ENCODE measurements at places on chromosomes 11 and 22.

DNA sequence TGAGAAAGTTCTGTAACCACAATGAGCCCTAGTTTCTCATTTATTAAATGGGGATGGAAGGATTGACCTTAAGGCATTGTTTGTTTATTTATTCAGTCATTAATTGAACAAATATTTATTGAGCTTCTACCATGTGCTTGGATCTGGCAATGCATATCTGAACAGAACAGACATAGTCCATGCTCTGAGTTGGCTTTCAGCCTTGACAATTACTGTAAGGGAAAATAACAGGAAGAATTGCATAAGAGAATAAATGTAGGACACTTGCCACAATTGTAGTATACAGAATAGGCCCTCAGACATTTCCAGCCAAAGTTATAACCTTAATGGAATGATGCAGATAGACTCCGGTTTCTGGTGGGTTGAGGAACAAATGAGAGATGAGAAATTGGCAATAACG, 160.5 kb upstream of the TTC12 start:
- DNase-seq: no peak

DNA sequence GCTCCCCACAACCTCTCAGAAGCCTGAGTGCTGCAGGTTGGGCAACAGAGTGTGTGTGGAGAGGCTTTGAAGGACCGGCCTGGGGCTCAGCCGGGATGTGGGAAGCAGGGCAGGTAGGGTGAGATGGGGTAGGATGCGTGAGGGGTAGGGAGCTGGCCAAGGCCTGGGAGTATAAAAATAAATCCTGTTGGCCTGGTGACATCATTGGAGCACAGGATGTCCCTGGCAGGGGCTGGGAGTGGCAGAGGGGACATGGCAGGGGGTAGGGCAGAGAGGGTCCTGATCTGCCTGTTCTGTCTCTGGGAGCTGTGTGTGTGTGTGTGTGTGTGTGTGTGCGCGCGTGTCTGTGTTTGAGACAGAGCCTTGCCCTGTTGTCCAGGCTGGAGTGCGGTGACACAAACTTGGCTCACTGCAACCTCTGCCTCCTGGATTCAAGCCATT, 28.6 kb downstream of the TEF start:
- DNase-seq: peak; percentile 83

- DNase-seq: no peak
Measured at GRCh38 chr11:60133917-60134316, 45.5 kb downstream of the MS4A2 start.

DNA sequence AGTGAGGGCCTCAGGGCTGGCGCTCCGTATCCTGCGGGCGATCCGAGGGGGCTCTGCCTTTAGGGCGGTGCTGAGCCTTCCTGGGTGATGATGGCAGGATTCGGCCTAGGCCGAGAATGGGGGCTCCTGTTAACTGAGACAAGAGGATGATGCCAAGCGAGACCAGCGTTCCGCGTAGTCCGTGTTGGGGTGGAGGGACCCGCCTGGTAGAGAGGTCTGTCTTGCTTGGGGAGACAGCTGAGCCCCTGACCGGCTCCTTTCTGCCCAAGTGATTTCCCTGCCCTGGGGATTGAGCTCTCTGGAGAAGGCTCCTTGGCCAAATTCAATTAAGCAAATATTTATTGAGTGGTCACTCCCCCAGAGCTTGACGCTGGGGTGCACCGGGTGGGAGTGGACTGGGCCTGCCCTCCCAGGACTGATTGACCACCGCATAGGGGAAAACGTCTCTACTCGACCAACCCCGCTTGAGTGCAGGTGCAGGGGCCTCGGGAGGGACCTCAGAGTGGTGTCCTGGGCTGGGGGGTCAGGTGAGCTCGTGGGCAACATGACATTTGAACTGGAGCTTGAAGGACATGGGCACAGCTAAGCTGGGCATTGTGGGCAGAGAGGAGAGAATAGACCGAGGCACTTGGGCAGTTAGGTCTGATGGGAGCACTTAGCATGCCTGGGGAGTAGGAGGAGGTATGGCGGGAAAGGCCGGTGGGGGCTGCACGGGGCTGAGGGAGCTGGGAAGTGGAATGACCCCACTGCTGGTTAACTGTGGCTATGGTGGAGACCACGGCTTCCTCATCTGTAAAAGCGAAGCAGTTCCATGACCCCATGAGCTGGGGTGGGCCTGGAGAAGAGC, 1.1 kb downstream of the GNAZ start:
- peak; percentile 21 for DNase-seq

GRCh38 chr11:76114238-76114637, 92.1 kb downstream of the WNT11 start:
- DNase-seq: no peak

DNA sequence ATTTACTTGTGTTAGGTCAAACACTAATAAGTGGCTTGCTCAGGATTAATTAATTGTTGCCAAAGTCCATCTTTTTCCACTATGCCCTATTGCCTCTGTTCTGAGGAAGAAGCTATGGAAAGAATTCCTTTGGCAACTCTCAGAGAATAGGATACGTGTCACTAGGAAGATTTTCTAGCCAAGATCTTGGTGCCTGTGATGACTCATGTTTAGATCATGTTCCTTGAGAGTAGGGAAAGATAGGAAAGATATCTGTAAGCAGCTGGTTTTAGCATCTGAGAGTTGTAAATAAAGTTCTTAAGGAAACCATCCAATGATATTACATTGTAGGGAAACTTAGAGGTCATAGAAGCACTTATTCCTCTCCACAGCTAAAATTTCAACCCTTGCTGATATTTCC, 15.7 kb downstream of the SLN start:
- DNase-seq: no peak

DNA sequence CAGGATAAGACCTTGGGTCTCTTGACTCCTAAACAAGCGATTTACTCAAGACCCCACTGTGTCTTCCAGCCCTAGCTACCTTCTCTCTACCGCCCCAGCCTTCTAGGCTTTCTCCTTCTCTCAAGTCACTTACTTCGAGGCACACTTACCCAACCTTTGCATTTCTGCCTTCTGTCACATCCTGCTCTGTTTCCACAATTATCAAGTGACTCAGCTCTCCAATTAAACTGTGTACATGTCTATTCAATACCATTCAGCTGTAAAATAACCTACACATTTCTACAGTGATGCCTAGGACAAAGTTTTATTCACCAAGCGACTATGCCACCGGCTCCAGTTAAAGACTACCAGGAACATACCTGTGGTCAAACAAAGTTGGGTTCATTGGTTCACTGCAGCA, 69.0 kb downstream of the LARGE1 start:
- DNase-seq: no peak

DNA sequence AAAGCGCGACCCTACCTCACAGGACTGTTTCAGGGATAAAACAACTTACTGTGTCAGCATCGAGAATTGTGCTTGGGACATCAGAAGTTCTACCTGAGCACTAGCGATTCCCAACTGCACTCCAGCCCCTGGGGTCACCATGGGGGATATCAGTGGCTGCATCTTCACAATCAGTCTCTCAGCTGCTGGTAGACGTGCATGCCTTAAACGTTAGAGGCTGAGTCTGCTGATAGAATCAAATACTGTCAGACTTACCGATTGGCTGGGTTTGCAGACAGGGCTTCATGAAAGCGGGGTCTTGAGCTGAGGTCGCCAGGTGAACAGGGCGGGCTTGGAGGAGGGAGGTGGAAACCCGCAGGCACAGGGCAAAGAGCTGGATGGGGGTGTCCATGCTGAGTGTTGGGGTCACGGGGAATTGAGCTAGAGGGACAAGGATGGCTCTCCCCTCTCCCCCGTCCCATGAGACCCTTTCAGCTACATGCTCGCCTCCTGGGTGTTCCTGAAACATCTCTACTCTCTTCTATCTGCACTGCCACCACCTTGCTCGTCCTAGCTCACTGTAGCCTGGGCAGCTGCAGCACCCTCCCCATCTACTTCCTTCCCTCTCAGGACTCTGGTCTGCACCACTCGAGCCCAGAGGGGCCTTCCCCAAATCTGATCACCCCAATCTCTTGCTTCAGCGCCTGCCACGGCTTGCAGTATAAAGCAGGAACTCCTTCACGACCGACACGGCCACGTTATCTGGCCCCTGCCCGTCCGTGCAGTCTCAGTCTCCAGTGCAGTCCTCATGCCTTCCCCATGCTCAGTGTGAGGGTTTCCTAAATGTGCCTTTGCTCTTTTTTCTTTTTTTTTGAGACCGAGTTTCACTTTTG, 43.5 kb downstream of the ST14 start:
- DNase-seq: no peak

GRCh38 chr11:32232516-32232915, 141.6 kb downstream of the RCN1 start:
- no peak for DNase-seq

GRCh38 chr11:68469122-68469521, 8.6 kb downstream of the PPP6R3 start:
- DNase-seq: no peak

- DNase-seq: no peak
Measured at GRCh38 chr11:76761718-76762355, 21.3 kb upstream of the TSKU start.

DNA sequence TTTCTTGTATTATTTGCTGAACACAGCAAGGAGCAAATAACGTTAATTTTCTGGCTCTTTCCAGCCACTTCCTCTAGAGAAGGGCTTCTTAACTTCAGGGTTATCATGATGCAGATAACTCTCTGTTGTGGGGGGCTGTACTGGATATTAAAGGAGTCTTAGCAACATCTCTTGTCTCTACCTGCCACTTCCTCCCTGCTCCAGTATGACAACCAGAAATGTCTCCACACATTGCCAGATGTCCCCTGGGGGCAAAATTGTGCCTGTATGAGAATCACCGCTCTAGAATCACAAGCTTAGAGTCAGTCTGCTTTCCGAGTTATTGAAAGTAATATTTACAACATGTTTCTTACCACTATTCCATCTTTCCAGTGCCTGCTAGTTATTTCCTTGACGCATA, 6.8 kb downstream of the JRKL start:
- DNase-seq: no peak

- no peak for DNase-seq
Measured at GRCh38 chr11:101346591-101346990, 217.0 kb upstream of the PGR start.

DNA sequence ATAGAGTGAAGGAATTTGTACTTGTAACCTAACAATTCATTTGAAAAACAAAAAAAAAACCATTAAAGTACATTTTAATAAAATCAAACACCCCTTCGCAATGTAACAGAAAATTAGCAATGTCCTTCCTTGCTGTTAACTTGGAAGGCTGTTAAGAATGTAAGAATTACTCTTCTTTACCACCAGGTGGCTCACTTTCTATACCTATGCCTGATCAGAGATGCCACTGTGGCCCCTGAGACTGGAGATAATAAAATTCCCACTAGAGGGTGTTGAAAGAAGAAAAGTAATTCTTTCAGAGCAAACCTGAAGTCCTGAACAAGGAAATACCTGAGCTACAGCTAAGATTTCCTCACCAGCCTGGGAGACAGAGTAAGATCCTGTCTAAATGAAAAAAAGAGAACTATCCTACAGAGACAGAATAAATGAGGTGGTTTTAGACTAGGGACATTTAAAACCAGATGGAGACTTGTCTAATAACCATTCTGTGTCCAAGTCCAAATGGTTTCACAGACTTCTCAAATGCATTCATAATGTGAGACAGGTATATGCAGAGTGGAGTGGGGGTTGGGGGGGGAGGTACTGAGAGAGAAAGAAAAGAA, 1089.3 kb downstream of the FAM181B start:
- no peak for DNase-seq

DNA sequence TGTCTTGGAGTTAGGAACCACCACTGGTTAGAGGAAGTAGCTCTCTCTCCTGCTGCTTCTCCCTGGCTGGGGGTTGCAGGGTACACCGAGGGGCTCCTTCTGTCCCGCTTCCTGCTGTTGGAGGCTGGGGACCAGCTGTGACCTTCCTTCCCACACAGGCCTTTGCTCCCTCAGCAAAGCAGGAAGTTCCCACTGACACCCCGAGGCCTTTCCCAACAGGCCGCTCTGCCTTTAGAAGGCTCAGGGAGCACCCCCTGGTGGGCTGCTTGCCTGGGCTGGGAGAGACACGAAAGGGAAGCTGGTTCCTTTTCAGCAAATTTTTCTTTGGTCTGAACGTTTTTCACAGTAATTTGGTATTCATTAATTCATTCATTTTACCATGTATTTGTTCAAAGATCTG, 527.9 kb upstream of the B3GAT1 start:
- DNase-seq: peak; percentile 55

GRCh38 chr11:14619603-14620531, 23.7 kb upstream of the PDE3B start:
- no peak for DNase-seq

DNA sequence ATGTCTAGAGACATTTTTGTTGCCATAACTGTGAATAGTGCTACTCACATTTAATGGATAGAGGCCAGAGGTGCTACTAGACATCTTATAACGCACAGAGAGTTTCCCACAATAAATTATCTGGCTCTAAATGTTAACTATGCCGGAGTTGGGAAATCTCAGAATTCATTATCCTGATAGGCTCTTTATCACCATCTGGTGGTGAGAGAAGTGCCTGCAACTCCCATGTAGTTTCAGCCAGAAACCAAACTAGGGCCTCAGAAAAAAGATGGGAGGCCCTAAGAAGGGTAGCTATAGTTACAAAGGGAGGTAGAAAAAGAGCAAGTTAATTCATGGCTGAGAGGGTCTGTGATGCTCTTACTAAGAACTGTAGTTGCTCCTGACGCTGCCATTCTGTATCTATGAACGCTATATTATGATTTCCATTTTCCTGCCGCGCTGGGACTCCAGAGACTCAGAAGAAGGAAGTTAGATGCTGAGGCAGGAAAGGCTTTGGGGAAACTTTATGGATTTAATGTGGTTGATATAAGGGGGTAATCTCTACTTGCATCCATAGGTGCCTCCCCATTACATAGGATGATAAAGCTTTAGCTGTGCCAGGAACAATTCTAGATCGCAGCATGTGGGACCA, 22.9 kb upstream of the MRPL17 start:
- DNase-seq: no peak

DNA sequence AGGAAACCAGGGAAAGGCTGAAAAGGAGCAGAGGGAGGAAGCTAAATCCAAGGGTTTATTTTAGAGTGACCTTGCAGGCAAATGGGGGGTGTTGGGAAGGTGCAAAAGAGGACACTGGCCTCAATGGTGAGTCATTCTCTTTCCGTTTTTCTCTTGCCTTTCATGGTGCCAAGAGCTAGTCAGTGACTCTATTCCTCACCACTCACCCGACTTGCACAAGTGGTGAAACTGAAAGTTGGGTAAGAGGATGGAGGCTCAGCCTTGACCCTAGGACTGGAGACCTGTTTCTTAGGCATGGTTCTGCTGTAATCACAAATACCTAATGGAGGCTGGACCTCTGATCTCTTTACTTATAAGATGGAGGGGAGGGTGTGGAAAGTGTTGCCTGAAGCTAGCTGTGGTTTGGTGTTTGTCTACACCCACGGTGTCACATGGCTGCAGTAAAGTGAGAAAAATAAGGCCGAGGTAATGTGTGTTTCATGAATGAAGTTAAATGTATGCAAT, 67.3 kb upstream of the CREB3L1 start:
- DNase-seq: no peak
